Activated T-cell treated with anti-CD3 and anti-CD28 coated beads for 24 hours (primary cell): ENCODE measurements at places on chromosomes 13 and 19.
A peak's percentile ranks its signal among the peaks of the same experiment; 100 is the strongest.

GRCh38 chr13:23754997-23755396, 134.2 kb downstream of the MIPEP start:
- DNase-seq, result no peak

DNA sequence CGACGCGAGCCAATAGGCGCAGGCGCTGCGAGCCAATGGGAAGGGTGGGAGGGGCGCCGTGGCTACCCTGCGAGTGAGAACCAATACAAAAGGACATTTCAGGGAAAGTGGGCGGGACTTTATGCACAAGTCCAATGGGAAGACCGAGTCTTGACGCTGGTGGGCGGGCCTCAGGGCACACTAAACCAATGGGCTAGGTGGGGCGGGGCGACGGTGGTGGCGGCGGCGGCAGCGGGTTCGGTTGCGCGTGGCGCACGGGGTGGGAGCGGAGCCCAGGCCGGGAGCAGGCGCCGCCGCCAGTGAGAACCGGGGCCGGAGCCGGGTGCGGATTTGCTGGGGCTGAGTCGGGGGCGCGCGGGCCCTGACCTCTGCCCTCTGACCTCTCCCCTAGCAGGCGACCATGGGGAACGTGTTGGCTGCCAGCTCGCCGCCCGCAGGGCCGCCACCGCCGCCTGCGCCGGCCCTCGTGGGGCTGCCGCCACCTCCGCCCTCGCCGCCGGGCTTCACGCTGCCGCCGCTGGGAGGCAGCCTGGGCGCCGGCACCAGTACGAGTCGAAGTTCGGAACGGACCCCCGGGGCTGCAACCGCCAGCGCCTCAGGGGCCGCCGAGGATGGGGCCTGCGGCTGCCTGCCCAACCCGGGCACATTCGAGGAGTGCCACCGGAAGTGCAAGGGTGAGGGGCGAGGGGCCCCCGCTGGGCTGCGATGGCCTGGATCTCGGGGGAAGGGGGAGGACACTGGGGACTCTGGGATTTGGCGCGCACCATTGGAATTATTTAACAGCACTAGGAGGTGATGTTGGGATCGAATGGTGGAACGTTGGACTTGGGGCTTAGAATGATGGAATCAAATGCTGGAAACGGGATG, at the start of gene TOMM40:
TSS of gene TOMM40 (plus strand) at position 239 of the 867 bp plus-strand sequence. CDS start at position 401, 162 bp downstream.
- DNase-seq, result peak; percentile 100

DNA sequence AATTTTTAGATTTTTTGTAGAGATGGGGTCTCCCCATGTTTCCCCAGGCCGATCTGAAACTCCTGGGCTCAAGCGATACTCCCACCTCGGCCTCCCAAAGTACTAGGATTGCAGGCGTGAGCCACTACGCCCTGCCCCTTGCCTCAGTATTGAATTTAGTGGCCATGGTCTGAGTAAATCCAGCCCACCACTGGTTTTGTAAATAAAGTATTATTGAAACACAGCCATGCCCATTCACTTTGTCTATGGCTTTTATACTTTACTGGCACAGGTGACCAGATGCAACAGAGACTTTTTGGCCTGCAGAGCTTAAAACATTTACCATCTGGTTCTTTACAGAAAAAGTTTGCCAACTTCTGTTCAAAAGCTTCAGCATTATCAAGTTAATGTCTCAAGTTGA, 143.8 kb downstream of the PTPRS start:
- DNase-seq, result no peak

DNA sequence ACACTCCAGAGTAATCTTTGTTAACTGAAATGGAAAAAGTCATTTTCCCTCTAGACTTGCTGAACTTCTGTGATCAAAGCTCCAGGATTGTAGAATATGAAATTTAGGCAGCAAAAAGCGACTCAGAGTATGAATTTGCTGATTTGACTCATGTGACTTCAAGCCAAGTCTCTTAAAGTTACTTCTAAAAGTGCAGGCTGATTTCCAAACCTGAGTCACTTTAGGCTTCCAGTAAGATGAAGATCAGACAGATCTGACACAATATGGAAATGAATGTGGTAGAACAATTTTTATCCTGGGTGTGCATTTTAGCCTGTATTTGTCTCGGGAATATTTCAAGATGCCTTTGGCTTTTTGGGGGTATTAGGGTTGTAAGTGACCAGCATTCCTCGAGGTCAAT, 151.0 kb upstream of the TMTC4 start:
- no peak for DNase-seq

DNA sequence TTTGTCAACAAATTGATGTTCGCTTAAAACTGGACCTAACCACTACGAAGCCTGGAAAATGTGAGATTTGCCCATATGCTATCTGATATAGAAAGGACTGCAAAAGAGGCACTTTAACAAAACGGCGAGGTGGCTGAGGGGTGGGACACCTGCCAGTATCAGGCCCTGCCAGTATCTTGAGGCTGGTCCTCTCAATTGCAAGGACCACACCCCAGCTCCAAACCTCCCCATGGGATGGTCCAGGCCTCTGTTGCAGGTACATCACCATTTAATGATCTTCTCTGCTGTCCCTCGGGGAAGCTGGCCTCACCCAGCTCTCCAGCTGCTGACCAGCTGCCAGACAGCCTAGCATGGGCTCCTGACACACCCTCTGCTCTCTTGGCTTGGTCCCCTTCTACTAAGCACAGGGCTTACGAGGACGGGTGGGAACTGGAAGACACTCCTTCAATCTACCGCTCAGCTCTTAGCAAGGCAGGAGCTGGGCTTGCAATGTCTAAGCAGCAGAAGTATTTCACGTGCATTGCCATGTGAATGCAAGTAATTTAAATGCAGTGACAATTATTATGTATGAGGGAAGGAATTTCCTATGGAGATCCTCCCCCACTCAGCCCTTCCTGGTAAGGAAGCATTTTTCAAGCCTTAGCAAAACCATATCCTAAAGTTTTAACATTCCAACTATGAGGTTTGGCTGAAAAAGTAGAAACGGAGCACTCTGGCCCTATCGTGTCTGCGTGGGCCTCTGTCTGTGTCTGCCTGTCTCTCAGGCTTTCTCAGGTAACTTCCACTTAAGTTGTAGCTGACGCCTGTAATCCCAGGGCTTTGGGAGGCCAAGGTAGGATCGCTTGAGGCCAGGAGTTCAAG, 63.9 kb downstream of the LATS2 start:
- no peak for DNase-seq
